ENCODE measurements at places on chromosomes 6 and 20.

DNA sequence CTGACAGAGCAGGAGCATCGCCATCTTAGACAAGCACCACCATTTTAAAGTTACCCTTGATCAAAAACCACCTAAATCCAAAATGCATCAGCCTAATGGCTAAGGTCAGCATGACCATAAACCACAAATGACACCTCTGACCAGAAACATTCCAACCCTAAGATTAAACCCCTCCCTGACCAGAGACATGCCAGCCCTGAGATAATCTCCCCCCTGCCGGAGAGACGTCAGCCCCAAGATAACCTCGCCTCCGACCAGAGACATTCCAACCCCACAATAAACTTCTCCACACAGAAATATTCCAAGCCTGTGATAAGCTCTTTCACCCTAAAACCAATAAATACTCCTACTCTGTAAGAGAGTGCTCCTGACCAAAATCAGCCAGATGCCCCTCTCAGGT lies 53.5 kb downstream of the PXDC1 start:
- no peak for DNase-seq

DNA sequence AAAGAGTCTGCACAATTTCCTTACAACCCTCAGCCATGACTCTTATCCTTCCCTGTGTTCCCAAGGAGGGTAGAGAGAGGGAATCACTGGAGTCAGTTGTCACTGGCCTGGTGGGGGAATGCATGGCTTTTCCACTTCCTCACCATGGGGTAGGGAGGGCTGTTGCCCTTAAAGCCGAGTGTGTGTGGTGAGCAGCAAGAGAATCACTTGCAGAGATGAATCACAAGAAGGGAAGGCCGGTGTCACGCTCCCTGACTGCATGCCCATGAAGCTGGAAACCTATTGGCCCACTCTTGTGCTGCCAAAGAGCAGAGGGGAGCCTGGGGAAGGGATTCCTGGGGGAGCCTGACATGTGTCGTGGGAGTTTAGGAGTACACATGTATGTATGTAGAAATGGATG lies 18.1 kb upstream of the BMP6 start:
- peak; percentile 16 for DNase-seq

- DNase-seq, result no peak
Measured at GRCh38 chr20:9837634-9838033, 1.2 kb downstream of the PAK5 start.

GRCh38 chr6:19836799-19837510 lies at the start of gene ID4:
ID4 (plus strand) TSS chr6:19837370; CDS start chr6:19837755, 385 bp downstream.
- peak; percentile 99 for DNase-seq

- no peak for DNase-seq
Measured at GRCh38 chr6:127338936-127339335, 4.5 kb downstream of the ECHDC1 start.

DNA sequence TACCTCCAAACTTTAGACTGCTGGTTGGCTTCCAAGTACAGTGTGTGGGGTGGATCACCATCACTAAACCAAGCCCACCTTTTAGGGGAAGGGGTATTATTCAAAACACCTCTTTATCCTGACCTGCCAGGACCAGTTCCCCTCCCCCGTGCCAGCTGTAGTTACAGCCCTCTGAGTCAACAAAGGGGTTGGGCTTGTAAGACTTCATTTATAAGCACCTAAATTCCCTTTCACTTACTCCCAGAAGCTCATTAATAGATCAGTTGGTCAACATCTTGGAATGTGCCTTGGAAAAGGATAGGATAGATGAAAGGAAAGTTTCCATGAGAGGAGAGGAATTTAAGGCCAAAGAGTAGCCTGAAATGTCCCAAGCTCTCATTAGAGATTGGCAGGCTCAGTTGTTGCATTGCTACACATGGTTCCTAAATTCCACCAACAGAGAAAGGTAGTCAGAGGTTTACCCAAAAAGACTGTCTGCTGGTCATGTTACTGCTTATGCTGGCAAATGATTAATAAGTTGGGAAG lies 59.2 kb downstream of the TNFAIP3 start:
- peak; percentile 95 for DNase-seq

GRCh38 chr20:36063916-36064657 lies 90.5 kb upstream of the EPB41L1 start:
- no peak for DNase-seq

Measured in fibroblast of skin of right quadriceps (primary cell).